ENCODE measurements at places on chromosomes 1 and 21.

GRCh38 chr1:159925719-159926078 is 392 bp upstream of the TAGLN2 start:
- DNase-seq: no peak

- no peak for DNase-seq
Measured at GRCh38 chr1:45097079-45097478, 85.0 kb downstream of the UROD start.

DNA sequence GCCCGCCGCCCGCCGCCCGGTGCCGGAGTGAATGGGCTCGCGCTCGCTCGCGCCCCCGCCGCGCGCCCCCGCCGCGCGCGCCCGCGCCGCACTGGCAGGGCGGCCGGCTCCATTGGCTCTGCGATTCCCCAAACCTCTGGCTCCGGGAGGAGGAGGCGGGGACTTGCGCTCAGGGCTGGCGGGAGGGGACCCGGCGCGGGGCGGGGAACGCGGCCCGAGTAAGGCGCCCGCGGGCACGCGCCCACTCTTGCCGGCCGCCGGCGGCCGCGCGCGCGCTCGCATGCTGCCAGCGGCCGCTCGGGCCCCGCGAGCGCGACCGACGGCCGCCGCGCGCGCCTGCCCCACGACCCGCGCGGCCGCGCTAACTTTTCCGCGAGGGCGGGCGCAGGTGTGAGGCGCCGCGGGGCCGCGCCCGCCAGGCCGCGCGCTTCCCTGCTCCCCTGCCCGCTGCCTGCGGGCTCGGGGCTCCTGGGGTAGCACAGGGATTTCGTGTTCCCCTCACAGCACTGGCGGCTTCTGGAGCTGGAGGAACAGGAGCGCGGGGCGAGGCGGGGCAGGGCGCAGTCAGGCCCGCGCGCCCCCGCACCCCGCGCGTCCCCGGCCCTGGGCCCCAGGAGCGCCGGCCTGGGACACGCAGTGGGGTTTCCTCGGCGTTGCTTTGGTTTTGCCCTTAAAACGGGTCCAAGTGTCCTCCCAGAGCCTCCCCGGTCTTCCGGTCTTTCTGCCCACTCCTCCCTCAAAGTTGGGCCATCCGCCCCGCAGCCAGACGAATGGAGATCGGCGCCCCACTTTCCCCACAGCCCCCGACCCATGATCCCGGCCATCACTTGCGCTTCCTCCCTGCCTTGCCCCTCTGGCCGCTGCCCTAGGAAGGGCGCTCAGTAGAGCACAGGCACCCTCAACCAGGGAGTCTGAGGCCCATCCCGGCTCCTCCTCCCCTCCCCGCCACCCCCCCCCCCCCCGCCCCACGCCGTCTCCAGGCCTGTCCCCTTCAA is 101.5 kb downstream of the CASZ1 start:
- DNase-seq: peak; percentile 69

DNA sequence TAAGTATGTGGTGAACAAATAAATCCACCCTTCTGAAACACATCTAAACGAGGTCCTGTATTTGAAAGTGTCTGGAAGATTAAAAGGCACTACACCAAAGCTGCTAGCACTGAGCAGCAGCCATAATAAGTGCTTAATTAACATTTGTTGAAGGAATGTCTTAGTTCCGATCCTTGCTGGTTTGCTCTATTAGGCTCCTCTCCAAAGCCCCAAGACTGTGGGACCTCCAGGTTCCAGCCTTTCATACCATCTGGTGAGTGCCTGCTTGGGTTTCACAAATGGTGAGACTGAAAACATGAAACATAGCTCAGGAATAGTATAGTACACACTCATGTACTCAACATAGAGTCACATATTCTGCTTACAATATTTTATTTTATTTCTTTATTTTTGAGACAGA is 640 bp upstream of the CYP2J2 start:
- DNase-seq: no peak

DNA sequence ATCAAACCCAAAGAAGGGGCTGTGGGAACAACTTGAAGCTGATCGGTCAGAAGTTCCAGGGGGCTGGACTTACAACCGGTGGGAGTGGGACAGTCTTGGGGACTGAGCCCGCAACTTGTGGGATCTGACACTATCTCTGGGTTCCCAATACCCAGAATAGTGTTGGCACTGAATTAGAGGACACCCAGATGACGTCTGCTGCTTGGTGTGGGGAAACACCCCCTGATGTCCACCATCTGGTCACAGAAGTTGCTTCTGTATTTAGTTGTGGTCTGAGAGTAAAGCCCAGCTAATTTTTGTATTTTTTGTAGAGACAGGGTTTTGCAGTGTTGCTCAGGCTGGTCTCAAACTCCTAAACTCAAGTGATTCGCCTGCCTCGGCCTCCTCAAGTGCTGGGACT is 28.8 kb downstream of the SERBP1 start:
- DNase-seq: no peak

DNA sequence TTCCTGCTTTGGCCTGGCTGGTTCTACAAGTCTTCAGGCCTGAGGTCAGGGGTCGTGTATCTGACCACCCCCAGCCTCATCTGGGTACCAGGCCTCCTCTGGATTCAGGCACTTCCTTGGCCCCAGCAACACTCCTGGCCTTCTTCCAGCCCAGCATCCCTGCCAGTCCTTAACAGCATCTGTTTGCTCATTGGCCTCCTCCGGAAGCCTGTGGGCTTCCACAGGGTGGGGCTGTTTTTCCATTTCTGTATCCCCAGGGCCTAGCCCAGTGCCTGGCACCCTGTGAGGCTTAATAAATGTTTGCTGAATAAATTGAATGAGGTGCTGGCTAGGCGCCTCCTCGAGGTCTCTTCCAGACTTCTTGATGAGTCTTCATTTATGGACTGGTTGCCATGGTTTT is 21.5 kb upstream of the GPR37L1 start:
- no peak for DNase-seq

- DNase-seq: no peak
Measured at GRCh38 chr1:100927276-100927675, 31.4 kb downstream of the SLC30A7 start.

DNA sequence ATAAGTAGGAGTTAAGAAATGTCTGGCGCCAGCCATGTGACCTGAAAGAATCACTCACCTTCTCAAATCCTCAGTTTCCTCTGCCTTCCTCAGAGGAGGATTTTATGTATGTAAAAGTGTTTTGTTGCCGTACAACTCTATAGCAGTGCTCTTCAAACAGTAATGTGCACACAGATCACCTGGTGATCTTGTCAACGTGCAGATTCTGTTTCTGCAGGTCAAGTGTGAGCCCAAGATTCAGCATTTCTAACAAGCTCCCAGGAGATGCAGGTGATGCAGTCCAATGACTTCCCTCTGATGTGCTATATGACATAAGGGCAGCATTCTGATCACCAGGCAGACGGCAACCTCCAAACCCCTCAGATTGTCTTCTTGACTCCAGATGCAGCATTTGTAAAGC is 83.7 kb downstream of the CDC7 start:
- no peak for DNase-seq

GRCh38 chr1:47507144-47507543 is 69.3 kb downstream of the FOXD2 start:
- no peak for DNase-seq

DNA sequence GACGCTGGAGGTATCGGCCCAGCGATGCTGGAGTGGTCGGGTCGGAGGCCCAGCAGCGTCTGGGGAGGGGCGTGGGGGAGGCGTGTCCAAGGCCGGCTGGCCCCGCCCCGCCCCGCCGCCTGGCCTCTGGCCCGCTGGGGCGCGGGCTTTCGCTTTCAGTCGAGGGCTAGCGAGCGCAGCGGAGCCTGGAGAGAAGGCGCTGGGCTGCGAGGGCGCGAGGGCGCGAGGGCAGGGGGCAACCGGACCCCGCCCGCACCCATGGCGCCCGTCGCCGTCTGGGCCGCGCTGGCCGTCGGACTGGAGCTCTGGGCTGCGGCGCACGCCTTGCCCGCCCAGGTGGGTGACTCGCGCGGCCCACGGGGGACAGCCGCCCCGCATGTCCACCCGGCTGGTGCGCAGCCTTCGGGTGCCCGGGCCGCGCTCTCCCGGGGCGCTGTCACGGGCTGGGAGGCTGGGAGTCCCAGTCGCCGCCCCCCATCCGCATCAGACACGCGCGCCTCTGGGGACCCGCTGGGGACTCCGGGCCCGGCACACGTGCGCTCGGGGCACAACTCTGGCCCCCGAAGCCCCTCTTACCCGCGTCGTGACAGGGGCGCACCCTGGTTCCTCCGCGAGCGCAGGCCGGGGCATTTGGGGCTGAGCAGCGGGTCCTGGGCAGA is at the start of gene TNFRSF1B:
Gene TNFRSF1B, plus strand, starts transcription at position 158 of the 659 bp plus-strand sequence. Its CDS starts 101 bp downstream, at position 259.
- DNase-seq: peak; percentile 31

DNA sequence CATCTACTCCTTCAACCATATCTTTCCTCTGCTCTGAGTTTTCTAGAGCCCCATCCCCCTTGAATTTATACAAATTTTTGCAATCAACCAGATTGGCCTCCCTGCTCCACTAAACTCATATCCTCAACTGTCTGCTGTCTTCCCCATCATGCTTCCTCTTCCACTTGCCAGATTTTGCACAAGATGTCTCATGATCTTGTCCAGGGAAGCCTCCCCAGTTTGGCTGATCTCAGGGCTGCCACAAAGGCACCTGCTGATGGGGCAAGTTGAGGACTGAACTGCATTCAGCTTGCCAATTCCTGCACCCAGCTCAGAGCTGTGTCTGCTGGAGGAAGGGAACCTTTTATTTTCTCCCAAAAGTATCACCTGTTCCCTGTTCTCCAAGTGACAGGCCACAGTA is 3.9 kb upstream of the KCNJ9 start:
- DNase-seq: no peak

DNA sequence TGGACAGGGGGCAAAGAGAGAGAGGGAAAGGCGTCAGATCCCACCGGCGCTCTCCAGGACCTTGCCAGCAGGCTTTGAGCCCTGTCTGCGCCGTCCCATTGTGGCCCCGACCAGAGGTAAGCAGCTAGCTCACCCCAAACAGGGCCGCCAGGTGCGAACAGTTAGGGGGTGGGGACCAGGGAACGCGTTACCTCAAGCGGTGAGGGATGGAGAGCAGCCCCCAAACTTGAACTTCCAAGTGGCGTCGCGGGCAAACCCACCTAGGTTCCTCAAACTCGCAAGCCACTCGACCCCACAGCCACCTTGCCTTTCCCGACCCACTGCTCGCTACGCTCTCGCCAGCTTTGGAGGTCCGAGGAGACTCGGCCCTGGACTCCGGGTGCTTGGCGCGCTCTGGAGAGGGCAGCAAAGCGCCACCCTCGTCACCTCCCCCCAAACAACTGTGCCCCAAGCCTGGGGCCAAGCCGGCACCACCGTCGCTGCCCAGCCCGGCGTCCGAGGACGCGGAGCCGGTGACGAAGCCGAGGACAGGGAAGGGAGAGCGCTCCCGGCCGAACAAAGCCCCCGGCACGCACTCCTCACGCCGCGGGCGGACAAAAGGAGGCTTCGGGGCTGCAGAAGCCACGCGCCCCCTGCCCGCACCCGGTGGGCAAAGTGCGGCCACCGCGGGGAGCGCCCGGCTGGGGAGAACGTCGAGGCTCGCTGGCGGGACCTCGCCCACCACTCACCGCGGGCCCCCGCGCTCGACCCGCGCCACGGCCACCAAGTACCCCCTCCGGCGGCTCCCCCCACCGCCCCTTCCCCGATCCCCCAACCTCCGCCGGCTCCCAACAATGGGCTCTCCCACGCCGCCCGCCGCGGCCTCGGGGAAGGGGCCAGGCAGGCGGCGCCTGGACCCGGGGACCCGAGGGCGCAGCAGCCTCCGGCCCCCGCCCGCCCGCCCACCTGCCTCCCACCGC is 976 bp downstream of the SSBP3 start:
- no peak for DNase-seq

- DNase-seq: peak; percentile 33
Measured at GRCh38 chr1:59007820-59008598, 224.2 kb upstream of the JUN start.

DNA sequence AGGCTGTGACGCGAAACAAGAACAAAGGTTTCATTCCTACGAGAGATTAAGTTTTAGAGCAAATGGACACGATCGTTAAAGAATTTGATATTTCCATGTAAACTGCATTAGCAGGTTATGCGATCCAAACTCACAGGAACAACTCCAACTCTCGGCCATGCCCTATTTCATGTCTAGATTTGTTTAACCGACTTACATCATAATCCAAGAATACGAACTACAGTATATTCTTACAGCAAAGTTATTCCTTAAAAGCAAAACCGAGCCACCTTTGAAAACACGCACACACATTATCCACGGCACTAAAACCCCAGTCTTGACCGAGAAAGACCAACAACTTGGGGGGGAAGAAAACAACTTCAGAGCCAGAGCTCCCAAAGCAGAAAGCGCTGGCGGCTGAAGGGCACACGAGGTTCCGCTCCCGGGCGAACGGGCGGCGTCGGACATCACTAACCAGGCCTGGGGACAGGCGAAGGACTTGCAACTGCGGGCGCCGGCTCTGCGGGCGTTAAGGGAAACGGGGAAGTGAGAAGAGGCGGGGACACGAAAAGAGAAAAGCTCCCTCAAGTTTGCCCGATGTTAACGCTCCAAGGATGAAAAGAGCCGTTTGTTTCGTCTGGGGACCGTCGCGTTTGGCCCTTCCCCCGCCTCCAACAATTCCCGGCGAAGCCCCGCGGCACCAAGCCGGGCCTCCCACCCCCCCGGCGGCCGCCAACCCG is 690 bp downstream of the B3GALNT2 start:
- peak; percentile 53 for DNase-seq

- no peak for DNase-seq
Measured at GRCh38 chr1:210296682-210297081, 32.0 kb upstream of the HHAT start.

- DNase-seq: no peak
Measured at GRCh38 chr1:39160703-39161102, 43.8 kb upstream of the MACF1 start.
